ENCODE measurements at places on chromosomes 2 and 18.

DNA sequence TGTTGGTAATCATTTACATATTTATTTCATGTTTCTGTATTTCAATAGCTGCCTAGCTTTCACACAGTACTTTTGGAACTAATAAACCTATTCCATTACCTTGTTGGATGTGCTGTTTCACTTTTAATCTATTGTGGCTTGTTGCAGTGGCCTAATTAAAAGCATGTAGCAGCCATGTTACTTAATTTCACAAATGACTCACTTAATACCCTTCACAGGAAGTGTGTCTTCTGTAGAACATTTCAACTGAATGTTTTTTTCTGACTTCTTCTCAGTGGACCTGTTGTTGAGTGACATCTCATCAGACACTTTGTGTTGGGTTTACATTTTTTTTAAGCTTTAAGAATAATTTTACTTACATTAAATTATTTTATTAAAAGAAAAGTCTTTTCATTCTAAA is 260.5 kb upstream of the THUMPD2 start:
- no peak for ATAC-seq

GRCh38 chr2:127567351-127567854 is 31.9 kb downstream of the MYO7B start:
- no peak for ATAC-seq

DNA sequence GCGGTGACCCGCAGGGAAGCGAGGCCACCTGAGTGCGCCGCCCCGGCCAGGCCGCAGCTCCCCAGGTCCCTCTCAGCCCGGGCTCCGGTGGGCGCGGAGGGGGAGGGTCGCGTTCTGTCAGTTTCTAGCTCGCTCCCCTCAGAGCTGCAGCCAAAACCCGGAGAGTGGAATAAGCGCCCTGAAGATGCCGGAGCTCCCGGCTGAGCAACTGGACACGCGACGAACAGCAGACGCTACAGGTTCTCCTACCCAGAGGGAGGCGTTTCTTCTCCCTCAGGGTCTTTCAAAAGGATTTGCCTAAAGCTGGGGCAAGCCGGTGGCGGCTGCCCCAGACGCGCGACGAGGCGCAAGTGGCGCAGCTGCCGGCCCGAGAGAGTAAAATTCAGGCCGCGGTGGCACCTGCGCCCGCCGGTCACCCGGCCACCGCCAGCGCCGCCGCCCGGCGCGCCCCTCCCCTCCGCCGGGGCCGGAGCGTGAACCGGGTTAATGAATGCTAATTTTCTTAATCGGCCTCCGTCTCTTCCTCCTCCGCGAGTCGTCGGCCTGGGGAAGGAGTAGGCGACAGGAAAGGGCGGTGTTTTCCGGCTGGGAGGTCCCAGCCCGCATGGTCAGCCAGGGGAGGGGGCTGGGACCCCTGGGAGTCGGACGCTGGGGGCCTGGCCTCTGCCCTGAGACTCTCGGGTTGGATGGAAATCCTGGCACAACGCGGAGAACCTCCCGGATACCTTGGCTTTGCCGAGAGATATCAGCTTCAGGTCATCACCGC is 845 bp upstream of the CDC42EP3 start:
- ATAC-seq, result peak; percentile 42

GRCh38 chr2:98395977-98396376 is 48.7 kb upstream of the INPP4A start:
- no peak for ATAC-seq

DNA sequence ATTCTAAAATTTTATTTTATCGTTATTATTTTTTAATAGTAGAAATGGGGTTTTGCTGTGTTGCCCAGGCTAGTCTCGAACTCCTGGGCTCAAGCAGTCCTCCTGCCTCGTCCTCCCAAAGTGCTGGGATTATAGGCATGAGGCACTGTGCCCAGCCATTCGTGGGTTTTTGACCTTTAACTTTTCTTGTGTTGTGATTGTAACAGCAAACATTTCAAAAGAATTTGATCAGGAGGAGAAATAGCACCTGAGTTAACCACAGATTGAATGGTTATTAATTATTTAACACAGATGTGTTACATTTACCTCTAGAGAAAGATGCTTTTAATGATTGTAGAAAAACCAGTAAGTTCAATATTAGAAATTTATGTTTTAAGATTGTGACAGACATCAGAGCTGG is 132.0 kb downstream of the HAUS1 start:
- ATAC-seq, result no peak

DNA sequence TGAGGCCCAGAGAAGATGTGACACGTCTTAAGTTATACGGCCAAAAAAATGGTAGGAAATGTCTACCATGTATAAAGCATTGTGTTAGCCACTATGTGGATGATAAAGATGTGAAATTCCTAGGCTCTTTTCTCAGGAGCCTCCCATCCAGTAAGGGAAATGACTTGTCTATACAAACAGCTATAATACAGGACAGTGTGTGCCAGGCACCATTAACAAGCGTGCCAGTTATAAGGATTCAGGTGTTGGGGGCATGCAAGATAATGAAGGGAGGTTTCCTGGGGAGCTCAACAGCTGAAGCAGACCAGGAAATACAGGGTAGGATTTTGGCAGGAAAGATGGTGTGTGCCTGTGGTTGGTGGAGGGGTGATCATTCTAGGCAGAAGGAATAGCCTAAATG is 37.6 kb downstream of the ALPK2 start:
- no peak for ATAC-seq

- no peak for ATAC-seq
These were observed 43.2 kb downstream of the IL1R2 start for GRCh38 chr2:102034683-102035548.

DNA sequence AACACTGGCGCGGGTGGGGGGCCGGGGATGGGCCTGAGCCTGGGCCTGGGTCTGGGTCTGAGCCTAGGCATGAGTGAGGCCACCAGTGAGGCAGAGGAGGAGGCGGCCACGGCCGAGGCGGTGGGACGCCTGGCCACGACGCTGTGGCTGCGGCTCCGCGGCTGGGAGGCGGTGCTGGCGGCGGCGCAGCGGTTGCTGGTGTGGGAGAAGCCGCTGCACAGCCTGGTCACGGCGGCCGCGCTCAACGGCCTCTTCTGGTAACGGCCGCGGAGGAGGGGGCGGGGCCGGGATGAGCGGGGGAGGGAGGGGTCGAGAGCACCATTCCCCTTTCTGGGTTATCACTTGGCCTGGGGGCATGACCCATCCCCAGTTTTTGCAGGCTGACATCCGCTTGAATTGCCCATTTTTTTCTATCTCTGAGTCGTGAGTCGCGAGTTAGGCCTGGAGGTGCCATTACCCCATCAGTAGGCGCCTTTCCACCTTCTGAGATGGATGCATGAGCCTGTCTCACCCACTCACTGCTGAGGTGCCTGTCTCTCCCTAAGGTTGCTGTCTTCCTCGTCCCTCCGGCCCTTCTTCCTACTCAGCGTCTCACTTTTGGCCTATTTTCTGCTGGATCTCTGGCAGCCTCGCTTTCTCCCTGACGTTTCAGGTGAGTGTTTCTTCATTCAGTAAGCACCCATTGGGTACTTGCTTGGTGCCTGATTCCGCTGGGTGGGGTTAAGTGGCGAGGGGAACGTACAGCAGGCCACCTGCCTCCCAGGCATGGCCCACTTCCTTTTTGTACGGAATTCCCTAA is 501 bp downstream of the RETREG2 start:
- peak; percentile 2 for ATAC-seq

DNA sequence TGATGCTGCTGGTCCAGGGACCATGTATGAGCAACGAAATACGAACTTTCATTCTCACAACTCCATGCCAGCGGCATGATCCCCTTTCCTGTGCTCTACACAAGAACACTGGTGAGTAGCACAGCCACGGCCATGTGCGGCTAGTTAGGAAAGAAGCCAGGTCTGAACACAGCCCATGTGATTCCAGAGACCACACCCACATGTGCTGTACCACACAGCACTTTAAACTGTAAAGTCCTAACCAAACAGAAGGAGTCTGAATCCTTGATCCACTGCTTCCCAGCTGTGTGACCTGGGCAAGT is 33.0 kb upstream of the ACAA2 start:
- ATAC-seq, result no peak

GRCh38 chr2:152062125-152063091 is 36.4 kb downstream of the CACNB4 start:
- ATAC-seq, result no peak

DNA sequence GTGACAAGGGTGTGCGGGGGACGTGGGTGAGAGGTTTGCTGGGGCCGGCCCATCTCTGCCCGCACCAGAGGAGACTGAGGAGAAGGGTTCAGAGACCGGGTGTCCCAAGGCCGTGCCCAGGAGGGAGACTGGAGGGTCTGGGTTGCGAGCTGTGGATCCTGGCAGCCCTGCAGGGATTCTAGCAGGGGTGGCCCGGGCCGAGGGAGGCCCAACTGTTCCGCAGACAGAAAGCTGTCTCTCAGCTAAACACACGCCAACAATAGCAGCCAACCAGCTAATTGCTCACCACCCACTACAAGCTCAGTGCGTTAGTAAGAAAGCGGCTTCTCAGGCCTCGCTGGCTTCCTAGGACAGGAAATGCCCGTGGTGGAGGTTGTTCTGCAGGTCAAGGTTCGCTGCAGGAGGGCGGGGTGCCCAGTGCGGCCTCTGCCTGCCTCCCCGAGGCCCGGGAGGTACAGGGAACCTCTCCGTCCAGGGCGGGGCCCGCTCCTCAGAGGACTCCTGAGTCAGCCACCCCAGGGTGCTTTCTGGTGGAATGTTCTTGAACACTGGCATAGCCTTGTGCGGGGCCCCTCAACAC is 282.0 kb upstream of the PXDN start:
- no peak for ATAC-seq
